Occipital lobe (tissue), 3 donors: ENCODE measurements at places on chromosomes 12 and 14.

GRCh38 chr12:111006621-111007020 is 86.2 kb upstream of the MYL2 start:
- DNase-seq = no peak

DNA sequence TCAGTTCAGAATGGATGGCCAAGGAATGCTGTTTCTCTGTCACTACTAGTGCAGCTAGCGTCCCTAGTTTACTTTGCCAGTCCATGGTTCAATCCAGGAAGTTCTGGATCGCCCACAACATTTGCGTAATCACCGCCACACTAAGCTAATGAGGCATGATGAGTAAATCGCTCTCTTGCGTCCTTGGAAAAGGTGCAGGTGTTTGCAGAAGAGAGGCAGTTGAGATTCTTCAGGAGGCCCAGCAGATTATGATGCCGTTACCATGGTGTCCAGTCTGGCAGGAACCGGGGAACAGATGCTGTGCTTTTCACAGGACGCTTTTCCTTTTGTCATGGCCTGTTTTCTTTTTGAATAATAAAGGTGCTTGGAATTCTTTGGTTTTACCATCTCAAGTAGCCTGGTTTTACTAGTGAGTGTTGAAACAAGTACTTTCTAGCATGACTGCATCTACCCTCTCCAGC is 9.0 kb downstream of the TPH2 start:
- DNase-seq = peak; percentile 46

DNA sequence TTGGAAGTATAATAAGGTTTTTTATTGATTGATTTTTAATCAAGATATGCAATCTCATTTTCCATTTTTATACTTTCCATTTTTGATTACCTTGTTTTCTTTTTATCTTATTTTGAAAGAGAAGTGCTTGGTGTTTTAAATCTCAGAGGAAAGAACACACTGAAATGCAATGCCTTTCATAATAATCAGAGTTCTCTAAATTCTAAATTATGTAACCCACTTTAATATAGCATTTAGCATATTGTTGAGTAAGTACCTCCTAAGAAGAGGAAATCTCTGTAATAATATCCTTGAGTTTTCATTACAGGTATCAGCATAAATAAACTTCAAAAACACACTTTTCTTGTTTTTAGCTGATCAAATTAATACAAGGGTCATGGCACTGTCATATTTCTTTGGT is 96.9 kb downstream of the GTF2A1 start:
- no peak for DNase-seq

GRCh38 chr12:100675432-100675831 is 101.9 kb downstream of the GAS2L3 start:
- DNase-seq = no peak

DNA sequence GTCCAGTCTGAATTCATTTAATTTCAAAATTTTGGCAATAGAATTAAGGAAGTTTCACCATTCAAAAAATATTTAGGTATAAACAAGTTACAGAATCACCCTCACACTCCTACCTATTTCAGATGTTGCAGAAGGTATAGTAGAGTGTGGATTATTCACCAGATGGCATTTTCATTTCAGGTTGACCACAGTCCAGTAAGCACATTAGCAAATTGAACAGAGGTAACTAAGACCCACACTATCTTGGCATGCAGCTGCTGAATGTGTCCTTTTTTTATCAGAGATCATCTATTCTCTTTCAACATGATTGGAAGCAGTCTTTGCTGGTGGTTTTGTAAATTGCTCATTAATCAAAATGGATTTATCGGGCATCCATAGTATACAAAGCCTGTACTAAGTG is 151.8 kb upstream of the GARIN6 start:
- DNase-seq = no peak

- DNase-seq = peak; percentile 86
These were observed 9.7 kb downstream of the CKB start for GRCh38 chr14:103512701-103513611.

DNA sequence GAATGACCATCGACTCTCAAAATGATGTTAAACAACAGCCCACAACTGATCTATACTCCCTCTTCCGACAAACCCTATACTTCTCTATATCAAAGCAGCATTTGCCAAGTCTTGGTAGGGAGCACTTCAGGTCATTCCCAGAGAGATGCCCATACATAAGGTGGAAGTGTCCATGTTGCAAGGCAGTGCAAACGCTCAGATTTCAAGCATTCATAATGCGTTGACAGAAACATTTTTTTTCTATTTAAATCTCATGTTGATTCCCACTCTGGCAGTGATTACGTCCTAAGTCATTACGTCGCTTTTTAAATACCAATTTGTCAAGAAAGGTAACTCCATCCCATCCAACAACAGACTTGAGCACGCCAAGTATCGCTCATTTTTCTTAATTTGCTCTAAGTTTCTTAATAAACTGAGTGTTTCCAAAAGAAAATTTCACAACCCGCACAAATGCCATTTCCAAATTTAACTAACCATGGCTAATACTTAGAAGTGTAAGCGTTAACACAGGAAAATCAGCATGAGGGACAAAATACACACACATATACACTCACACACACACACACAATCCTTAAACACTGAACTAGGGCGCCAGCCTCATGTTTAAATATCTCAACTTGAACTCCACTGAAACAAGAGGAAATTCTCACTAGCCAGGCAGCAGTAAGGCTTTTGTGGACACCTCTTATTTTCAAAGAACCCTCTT is 1.1 kb downstream of the GXYLT1 start:
- DNase-seq = no peak

GRCh38 chr14:100015251-100015655 is 50.0 kb upstream of the EVL start:
- no peak for DNase-seq

- no peak for DNase-seq
These were observed 143.7 kb downstream of the TTLL5 start for GRCh38 chr14:75804570-75805275.

GRCh38 chr12:90548595-90548994 is 406.4 kb downstream of the CCER1 start:
- no peak for DNase-seq

DNA sequence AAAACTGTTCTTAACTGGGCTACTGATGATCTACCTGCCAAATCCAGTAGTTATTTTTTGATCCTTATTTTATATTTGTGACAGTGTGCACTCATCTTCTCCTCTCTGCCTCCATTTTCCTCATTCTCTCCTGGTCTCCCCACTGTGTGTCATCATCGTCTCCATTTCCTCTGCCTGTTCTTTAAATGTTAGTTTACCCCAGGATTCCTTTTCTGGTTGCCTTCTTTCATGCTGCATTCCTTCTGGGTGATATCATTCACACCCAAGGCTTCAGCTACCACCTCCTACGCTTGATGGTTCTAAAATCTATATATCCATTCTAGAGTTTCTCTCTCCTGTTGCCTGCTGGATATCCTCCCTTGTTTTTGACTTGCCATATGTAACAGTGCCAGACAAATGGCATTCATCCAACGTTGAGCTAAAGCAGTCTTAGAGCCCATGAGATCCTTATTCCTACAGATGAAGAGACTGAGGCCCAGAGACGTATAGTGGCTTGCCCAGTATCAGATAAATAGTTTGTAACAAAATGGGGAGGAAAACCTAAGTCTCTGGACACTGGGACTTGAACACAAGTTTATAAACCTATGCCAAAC is 109.5 kb downstream of the DIP2B start:
- no peak for DNase-seq

- DNase-seq = no peak
These were observed 68.9 kb upstream of the STAC3 start for GRCh38 chr12:57319678-57320469.

DNA sequence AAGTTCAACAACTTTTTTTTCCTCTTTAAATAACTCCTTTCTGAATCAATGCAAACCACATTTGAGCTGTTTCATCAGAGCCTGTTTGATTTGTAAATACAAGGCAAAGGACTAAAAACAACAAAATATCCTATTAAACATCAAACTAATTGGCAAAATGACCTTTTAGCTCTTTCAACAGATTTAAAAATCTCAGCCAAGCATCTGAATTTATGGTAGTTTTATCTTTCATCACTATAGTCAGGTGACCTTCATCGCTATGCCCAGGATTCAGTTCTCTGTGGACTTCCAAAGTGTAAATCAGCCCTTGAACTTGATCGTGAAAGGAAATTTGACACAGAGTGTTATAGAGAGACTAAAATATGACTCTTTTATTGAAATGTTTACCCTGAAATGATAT is 1554.5 kb upstream of the FLRT2 start:
- no peak for DNase-seq

DNA sequence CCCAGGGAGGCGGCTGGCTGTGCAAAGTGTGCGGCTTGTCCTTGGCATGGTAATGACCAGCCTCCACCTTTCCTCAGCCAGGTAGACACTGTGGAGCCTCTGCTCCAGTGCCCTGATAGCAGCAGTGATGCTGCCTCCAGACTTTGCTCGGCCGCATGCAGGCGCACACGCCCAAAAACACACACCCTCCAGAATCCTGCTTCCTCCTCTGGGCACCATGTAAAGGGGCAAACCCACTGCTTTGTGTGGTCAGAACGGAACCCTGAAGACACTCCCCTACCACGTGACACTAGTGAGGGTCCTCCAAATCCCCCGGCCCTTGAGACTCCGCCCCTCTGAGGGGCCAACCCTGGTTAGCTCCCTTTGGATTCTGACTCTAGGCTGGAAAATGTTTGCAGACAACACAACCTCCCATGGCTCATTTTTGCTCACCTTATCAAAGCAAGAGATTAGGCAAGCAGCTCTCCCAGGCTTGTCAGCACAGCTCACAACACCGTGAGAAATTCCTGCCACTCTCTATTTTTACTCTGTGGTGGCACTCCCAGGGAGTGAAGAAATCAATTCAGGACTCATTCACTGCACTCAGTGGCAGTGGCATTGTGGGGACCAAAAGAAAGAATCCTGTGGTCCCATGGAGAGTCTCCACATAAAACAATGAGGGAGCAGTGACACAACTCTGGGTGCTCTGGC is 4.5 kb downstream of the KRT77 start:
- DNase-seq = no peak

DNA sequence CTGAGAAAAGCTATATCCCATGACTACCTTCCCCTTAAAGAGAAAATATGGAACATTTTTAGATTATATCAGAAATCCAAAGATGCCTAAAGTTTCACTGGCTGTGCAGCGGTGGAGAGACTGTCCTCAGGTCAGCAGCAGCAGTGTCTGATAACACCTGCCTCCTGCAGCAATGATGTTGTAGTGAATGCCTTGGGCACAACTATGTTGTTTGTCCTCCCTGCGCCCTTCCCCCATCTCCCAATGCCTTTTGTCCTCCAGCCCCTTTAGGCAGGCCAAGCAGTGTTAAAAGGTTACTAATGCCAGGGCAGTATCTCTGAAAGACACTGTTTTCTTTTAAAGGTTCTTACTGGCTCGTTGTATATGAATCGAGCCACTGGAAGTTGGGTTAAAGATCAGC is 13.2 kb downstream of the RTRAF start:
- DNase-seq = no peak

DNA sequence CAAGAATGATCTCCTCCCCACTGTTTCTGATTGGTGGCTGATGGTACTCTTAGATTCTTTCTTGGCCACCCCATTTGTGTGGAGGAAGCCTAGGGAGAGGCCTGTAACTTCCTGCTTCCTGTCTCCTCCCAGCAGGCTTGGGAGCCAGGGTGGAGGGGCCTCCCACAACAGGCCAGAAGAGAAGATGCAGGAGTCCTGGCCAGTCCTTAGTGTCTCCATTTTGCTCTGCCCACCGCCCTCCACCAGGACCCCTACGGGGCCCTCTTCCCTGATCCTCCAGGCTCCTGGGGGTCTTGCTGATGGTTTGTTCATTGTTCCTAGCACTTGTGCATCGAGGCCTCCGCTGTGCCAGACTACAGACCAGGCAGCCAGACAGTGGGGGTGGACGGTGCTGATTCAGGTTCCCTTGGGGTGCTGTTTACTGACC is 6.8 kb downstream of the TSPAN9 start:
- no peak for DNase-seq

DNA sequence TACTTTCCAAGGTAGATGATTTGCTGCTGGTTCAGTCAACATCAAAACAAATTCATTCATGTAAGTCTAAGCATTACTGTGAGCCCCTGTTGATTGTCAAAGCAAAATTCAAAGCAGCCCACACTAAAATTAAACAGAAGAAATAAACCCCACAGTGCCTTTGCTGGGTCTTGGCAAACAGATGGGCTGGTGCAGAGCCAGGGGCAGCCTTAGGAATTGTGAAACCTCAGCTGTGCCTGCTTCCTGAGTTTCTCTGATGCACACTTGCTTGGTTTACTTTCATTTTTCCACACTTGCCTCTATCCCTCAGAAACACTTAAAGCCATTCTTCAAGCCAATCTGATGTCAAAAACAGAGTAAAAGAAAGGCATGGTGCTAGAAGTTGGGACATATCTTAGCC is 6.6 kb upstream of the PLEKHG7 start:
- DNase-seq = no peak

GRCh38 chr12:3106579-3106978 is 29.4 kb downstream of the TSPAN9 start:
- no peak for DNase-seq

GRCh38 chr14:21039585-21040369 is 2.4 kb upstream of the RNASE7 start:
- DNase-seq = no peak

DNA sequence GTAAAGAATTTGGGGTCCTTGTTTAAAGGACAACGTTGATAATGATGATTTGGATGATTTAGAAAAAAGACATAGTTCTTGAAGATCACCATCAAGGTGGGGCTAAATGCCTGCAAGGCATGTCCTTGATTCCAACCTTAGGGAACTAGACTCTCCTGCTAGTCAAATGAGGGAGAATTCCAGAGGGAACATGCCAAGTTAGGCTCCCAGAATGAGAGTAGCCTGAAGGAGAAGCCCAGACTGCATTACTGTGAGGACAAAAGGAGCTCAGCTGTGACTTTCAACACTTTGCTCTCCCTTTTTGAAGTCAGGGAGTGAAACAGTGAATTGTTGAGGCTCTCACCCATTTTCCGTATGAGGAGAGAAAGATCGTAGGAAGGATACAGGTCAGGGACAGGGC is 95.2 kb upstream of the TBX3 start:
- DNase-seq = no peak

DNA sequence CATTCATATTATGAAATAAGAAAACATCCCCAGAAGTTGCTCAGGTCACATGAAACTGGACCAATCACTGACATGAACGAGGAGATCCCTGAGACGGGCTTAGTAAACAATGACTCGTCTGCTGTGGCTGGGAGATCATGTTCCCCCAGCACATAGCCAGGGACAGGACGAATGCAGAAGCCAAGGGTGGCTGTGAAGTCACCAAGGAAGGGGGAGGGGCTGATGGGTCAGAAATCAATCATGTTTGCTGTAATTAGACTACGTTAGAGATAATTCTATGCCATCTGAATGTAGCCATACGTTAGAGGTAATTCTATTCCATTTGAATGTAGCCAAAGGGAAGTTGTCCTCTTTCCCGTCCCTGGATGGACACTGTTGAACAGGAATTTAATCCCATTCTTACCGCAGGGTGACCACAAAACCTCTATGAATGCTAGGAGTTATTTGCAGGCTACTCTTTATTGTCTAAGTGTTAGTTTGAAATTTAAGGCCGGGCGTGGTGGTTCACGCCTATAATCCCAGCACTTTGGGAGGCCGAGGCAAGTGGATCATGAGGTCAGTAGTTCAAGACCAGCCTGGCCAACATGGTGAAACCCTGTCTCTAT is 332.9 kb downstream of the TMEM132D start:
- DNase-seq = no peak

- no peak for DNase-seq
These were observed 53.8 kb downstream of the FAM222A start for GRCh38 chr12:109767456-109767855.

GRCh38 chr12:132398386-132398991 is 69.1 kb upstream of the GALNT9 start:
- no peak for DNase-seq

- no peak for DNase-seq
These were observed 3.5 kb downstream of the RDH12 start for GRCh38 chr14:67705211-67705610.
